Naive thymus-derived CD4-positive, alpha-beta T cell (primary cell): ENCODE measurements at places on chromosomes 2 and 18. TPM values are rescaled to one million over a fixed set of nuclear protein-coding genes. Genes with fewer than 3 reads are reported as not detected.

TSPYL6 gene
- not detected in 2 replicates for total RNA-seq

GDF7 gene
- 0.05 TPM for total RNA-seq

DNA sequence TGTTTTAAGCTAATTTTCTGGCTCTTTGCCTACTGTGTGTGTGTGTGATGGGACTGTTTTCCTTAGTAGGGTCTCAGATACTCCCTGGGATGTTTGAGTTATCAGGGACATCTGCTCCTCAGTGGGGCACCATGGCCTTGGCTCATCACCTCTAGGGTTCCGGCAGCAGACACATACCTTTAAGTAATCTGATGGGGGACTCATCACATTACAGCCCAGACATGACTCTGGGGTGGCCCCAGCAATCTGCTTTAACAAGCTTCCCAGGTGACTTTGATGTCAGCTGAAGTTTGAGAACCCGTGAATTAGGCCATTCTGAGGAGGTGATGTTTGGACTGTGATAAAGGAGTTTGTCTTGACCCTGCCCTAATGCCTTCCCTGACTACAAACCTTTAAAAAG is 38.8 kb downstream of the DDX18 start:
- H3K4me3 ChIP-seq, result no peak overlapping the region
- H3K4me1 ChIP-seq, result no peaks in the 10 kb centered on the region
- no peaks in the 10 kb centered on the region for H3K36me3 ChIP-seq
- no peak for DNase-seq
- H3K27me3 ChIP-seq, result peaks cover 3% of the 10 kb centered on the region
- H3K27ac ChIP-seq, result no peak overlapping the region

DNA sequence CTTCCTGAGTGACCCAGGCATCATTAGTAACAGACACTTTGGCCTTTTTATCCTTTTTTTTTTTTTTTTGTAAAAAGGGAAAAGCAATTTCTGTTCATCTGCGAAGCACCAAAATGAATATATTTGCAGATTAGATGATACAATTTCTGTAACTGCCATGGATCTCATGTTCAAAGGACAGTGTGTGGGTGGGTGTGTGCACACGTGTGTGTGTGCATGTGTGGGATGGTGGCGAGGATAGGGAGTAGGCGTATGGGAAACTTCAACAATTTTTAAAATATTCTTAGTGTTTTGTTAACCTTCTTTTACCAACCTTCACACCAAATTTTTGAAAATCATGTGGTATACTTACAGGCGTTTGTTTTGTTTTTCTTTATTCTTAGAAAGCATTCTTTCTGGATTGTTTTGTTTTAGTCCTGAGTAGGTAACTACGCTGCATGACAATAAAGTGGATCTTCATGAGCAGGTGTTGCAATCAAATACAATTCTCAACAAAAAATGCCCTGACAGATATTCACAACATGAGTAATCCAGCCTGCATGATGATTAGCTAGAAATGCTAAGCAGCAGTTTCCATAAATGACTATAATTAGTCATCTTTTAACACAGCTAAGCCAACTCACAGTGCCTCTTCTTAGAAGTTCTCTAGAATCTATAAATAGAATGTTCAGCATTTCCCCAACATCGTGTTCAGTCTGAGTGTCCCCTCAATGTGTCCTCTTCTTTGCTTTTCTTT is 53.5 kb upstream of the RMDN2 start:
- no peaks in the 10 kb centered on the region for H3K27me3 ChIP-seq
- H3K36me3 ChIP-seq, result no peaks in the 10 kb centered on the region
- no peak overlapping the region for H3K4me3 ChIP-seq
- no peaks in the 10 kb centered on the region for H3K4me1 ChIP-seq
- no peak for DNase-seq

DNA sequence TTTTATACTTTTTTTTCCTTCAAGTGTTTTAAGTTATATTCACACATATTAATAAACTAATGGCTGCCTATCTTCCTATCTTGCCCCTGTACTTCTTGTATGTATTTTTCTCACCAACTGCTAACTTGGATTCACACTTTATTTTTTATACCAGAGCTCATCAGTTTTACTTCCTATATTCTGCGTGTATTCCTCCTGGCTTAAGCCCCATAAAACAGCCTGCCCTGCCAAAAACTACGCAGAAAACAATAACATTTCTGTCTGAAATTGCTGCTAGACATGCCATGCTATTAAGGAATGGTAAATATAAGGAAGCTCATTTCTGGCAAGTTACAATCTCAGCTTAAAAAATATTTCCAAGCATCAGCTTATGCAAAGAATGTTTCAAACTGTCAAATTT is 172.3 kb downstream of the UBE2E3 start:
- no peak overlapping the region for H3K4me3 ChIP-seq
- H3K36me3 ChIP-seq, result peaks cover 4% of the 10 kb centered on the region
- DNase-seq, result no peak
- no peaks in the 10 kb centered on the region for H3K27me3 ChIP-seq

DNA sequence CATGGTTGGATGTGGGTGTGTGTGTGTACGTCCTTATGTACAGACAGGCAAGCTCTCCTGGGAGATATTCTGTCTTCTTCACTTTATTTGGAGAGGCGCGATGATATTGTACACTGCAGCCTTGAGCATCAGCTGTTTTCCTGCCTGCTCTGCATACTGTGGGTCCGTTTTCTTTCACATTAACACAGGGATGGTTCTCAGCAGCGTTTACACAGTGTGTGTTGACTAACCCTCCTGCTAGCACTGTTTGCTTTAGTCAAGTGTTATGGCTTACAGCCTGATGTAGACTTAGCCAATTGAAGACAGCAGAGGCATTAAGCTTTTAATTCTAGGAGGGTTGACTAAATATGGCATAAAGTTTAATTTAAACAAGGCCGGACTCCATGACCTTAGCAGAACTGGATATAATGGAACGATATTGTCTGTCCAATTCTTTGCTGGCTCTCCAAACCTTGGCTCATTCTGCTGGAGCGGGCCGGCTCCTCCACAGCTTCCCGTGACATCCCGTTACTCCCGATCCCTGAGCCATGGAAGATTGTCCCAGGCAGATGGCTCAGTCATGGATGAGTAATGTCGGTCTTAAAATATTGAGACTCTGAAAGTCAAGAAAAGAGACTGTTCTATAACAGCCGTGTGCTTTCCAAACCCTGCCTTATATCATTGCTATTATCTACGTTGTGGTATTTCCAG is 134.7 kb downstream of the TPGS2 start:
- H3K4me1 ChIP-seq, result no peaks in the 10 kb centered on the region
- no peak overlapping the region for H3K4me3 ChIP-seq
- DNase-seq, result no peak
- H3K27ac ChIP-seq, result no peak overlapping the region
